Activated T-helper 1 cell treated with anti-CD3 and anti-CD28 coated beads, Interleukin-12 subunit alpha, Interleukin-12 subunit beta, Interleukin-2, Interleukin-4 antibody, amounts not matched to agents 30 ng/mL and 10 ng/mL and 1 ng/mL, durations not matched to agents 14 hours and 24 hours and 36 hours (primary cell): ENCODE measurements at places on chromosomes 16 and 17.
A peak's percentile ranks its signal among the peaks of the same experiment; 100 is the strongest.

GRCh38 chr16:75341564-75342307, 90.3 kb upstream of the BCAR1 start:
- H3K4me1 ChIP-seq, result no peaks in the 10 kb centered on the region
- H3K36me3 ChIP-seq, result peaks cover 20% of the 10 kb centered on the region
- H3K27me3 ChIP-seq, result peaks cover 5% of the 10 kb centered on the region
- no peak for DNase-seq
- no peak overlapping the region for H3K4me3 ChIP-seq

- no peak for DNase-seq
- peaks cover 7% of the 10 kb centered on the region for H3K27me3 ChIP-seq
- H3K27ac ChIP-seq, result no peak overlapping the region
These were observed 66.4 kb downstream of the CMC2 start for GRCh38 chr16:80940069-80940856.

DNA sequence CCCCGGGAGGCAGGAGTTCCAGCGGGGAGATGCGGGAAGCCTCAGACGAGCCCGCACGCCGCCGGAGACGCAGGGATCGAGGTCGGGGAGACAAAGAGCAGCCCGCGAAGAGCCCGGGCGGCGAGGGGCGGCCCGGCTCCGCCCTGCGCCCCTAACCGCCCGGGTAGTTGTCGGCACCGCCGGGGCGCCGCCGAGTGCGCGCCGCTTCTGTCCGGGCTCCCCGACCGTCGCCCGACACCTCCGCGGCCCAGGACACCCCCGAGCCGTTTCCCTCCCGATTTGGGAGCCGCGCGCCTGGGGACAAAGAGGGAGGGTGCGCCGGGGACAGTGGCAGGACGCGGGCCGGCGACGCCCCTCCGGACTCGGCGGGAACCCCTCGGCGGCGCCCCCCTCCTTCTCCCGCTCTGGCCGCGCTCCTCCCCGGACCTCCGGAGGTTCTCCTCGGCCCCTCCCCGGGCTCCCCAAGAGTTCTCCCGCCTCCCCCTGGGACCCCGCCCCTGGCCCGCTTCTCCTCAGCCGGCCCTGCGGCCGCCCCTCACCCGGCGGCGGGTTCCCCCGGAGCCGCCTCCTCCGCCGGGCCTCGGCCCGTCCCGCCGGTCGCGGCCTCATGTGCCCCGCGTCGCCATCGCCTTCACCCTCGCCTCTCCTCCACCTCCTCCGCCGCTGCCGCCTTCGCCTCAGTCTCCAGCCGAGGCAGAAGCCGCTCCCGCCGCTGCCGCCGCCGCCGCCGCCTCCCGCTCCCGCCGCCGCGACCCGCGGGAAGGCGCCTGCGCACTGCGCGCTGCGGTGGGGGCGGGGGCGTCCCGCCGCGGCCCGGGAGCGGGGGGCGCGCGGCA, at the start of gene GJC1:
GJC1 (minus strand) TSS at position 765 of the 836 bp plus-strand sequence. CDS start 24,470 bp downstream, outside the sequence.
- H3K27me3 ChIP-seq, result peaks cover 62% of the 10 kb centered on the region
- peak within 1 kb of the TSS; percentile 44 for H3K27ac ChIP-seq
- H3K36me3 ChIP-seq, result no peaks in the 10 kb centered on the region
- peak within 1 kb of the TSS; percentile 82 for H3K4me3 ChIP-seq
- peaks cover 7% of the 10 kb centered on the region for H3K4me1 ChIP-seq
- DNase-seq, result no peak

GRCh38 chr16:7581175-7581574, 248.5 kb downstream of the RBFOX1 start:
- no peaks in the 10 kb centered on the region for H3K27me3 ChIP-seq
- no peaks in the 10 kb centered on the region for H3K36me3 ChIP-seq
- no peak overlapping the region for H3K4me3 ChIP-seq
- H3K27ac ChIP-seq, result no peak overlapping the region

DNA sequence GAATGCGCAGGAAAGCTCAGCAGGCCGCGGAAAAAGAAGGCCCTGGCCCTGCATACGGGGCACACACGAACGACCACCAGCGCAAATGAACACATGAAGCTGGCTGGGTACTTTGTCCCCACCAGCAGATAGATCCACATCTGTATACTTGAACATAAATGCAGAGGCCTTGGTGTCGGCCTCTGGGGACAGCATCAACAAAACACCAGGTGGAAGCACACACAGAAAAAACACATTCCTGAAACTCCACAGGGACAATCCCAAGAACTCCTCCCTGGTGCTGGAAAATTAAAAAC, 606 bp upstream of the ZBTB4 start:
- no peaks in the 10 kb centered on the region for H3K27me3 ChIP-seq
- peaks cover 53% of the 10 kb centered on the region for H3K4me1 ChIP-seq
- peak overlapping the region; percentile 88 for H3K4me3 ChIP-seq
- no peak for DNase-seq
- peaks cover 4% of the 10 kb centered on the region for H3K36me3 ChIP-seq

GRCh38 chr17:4417129-4417667, 16.5 kb upstream of the SPNS3 start:
- H3K4me1 ChIP-seq, result peaks cover 5% of the 10 kb centered on the region
- peaks cover 2% of the 10 kb centered on the region for H3K27me3 ChIP-seq
- no peak overlapping the region for H3K4me3 ChIP-seq
- no peak overlapping the region for H3K27ac ChIP-seq
- H3K36me3 ChIP-seq, result no peaks in the 10 kb centered on the region
